ENCODE measurements at places on chromosomes 12 and 14.
A peak's percentile ranks its signal among the peaks of the same experiment; 100 is the strongest.

DNA sequence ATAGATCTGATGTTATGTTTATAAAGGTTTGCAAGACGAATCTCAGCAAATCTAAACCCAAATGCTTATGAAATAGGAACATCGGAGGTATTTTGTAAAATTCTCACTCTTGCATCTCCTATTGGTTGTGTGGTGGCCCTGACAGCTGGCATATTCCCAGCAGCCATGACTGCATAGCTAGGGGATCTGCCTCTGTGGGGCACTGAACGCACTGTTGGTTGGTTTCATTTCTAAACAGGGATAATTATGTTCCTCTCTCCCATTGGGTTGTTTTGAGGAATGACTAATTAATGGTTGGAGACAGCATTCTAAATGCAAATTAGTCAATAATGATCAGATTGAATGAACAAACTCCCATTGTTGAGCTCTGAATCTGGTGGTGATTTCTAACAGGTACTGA, 2.7 kb upstream of the BEST3 start:
- no peak for DNase-seq

DNA sequence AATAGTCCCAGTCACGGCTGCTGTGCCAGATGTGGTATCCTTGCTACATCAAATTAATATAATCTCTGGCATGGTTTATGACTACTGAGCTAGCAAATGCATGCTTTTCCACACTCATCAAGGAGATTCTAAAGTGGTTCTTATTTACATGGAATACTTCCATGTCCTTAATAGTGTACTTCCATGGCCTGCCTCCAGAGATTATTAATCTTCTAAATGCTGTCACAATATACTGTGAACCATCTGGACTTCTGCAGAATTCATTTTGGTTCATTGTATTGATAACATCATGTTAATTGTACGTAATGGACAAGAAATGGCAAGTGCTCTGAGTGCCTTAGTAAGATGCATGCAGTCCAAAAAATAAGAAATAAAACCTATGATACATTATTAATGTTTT, 230.8 kb downstream of the NUAK1 start:
- no peak for DNase-seq

GRCh38 chr12:67747869-67748742, 99.6 kb downstream of the DYRK2 start:
- no peak for DNase-seq

- peak; percentile 83 for DNase-seq
Observed at GRCh38 chr12:95218150-95219133, 835 bp downstream of the VEZT start.

DNA sequence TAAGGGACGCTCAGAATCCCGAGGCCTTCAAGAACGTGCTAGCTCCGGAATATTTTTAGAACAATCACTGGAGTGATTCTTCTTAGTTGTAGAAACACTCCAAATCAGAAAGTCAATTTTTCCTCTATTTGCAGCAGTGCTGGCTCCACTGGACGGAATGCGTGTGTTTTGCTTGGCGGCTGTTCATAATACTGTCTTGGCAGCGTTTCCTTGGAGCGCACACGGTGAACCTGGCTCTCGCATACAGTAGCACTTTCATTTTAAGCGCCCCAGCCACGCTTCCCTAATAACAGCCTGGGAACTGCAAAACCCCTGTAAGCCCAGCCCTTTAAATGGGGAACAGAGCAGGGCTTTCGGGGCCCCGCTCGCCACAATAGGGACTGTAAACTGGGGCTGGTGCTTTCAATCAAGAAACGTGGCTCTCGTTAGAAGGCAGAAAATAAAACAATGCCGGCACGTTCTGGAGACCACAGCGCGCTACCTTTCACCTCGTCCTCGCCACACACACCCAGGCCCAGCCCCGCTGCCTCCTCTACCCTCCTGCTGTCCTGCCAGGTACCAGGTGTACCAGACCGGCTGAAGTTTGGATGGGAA, 79.9 kb downstream of the BCL11B start:
- DNase-seq = no peak

GRCh38 chr14:104588066-104588857, 8.7 kb downstream of the C14orf180 start:
- peak; percentile 14 for DNase-seq

GRCh38 chr12:54304187-54304810, 3.5 kb upstream of the NFE2 start:
- no peak for DNase-seq

- DNase-seq = peak; percentile 96
Observed at GRCh38 chr14:102086972-102087761, at the start of gene HSP90AA1. TSS of gene HSP90AA1 (minus strand) at chr14:102087044. CDS start at chr14:102086378, 666 bp downstream.

DNA sequence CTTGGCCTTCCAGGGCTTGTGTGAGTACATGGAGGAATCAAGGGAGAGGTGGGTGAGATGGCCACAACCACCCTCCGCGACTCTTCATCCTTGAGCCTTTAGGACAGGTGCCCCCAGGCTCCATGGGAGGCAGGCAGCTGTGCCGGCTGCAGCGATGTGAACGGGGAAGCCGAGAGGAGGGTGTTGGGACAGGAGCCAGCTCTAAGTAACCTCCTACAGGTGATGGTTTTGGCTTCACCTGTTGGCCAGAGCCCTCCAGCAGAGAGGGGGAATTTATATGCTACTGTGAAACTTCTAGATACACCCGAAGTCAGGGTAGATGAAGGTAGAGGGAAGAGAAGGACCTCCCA, 132.2 kb upstream of the HIF1A start:
- peak; percentile 37 for DNase-seq

- no peak for DNase-seq
Observed at GRCh38 chr12:64716839-64717455, 42.3 kb downstream of the GNS start.

DNA sequence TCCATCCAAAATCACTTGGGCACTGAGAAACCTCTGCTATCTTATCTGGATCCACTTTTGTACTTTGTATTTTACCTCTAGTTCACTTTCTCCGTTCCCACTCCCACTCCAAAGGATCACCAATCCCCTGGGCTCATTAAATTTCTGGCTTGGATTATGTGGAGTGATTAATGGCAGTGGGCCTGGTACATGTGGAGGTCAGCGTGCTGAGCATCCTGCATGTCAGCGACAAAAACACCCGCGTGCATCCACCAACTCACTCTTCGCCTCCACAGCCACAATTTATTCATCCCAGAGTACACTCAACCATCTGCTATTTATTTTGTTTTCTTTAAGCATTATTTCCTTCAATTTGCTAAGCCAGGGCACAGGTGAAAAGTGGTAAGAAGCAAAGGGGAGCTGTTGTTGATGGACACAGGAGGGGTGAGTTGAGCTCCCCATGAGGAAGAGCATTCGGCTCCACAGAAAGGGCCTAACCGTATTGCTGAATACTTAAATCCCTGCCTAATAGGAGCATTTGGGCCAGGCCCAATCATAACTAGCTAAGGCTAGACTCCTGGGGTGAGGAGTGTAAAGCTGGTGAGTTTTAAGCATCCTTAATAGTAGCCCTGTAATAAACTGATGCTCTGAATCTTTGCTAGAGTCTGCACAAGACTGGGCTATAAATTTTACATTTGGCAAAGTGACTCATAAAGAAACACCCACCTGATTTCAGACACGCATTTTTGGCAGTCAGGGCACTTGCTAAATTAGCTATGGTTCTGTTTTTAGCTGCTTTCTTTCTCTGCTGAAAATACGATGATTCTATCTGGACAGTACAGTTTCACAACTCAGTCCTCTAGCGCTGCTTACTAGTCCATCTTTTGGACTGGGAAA, 137.8 kb downstream of the SLC25A21 start:
- DNase-seq = no peak

GRCh38 chr14:90732139-90732538, 84.1 kb downstream of the TTC7B start:
- no peak for DNase-seq

- no peak for DNase-seq
Observed at GRCh38 chr14:100882991-100883788, 20.3 kb downstream of the RTL1 start.

DNA sequence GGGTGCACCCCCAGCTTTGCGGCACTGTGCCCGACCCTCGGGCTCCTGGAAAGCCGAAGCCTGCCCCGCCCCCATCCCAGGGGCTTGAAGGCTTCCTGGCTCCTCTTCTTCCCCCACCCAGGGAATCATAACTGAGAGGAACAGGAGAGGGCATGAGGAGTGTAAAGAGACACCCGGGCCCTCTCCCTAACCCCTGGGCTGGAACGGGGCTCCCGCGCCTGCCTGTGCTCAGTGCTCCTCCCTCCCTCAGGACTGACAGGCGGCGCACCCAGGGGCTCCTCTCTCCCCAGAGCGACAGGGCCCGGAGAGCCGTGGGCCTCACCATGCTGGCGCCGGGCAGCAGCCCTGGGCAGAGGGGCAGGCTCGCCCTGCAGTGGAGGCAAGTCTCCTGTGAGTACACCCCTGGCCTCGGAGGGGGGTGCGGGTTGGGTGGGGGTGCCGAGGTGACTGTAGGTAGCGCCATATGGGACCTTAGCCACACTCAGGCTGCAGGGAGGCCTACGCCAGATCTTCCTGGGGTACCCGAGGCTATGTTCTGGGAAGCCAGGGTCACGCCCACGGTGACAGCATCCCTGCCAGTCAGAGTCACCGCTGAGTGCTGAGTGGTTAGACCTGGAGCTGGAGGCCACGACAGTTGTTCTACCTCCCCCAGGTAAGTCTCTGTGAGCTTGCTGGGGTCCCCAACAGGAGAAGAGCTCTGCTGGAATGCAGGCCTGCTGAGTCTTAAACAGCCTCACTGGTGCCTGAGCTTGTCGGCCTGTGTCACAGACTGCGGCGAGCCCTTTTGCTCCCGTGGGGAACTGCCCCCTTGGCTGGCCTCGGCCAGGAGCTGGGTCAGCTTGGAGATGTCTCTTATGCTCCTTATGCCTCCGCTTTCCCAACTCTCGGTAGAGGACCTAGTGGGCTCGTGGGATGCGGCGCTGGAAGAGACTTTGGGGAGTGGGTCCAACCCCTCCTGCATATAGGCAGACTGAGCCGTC, 7.8 kb downstream of the LRTM2 start:
- DNase-seq = no peak

- DNase-seq = no peak
Observed at GRCh38 chr12:96187956-96188355, 6.2 kb upstream of the ELK3 start.

- DNase-seq = peak; percentile 75
Observed at GRCh38 chr14:71932229-71932981, at the start of gene RGS6. TSS of gene RGS6 (plus strand) at chr14:71932429.

DNA sequence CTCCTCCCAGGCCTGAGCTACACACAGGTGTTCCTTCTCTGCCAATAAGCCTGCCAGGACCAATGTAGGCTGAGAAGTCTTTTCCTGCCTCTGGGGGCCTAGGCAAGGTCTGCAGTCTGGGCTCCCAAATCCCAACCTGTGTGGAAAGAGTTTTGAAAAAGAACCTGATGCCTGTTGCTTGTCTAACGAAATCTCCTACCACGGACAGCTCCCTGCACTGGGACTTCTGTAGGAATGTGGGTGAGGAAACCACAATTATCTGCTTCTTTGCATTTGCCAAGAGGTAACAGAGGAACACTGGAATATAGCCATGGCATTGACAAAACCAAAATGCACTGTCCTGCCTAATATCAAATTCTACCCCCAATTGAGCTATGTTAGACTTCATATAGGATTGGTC, 877.0 kb upstream of the TMEM132C start:
- DNase-seq = no peak

DNA sequence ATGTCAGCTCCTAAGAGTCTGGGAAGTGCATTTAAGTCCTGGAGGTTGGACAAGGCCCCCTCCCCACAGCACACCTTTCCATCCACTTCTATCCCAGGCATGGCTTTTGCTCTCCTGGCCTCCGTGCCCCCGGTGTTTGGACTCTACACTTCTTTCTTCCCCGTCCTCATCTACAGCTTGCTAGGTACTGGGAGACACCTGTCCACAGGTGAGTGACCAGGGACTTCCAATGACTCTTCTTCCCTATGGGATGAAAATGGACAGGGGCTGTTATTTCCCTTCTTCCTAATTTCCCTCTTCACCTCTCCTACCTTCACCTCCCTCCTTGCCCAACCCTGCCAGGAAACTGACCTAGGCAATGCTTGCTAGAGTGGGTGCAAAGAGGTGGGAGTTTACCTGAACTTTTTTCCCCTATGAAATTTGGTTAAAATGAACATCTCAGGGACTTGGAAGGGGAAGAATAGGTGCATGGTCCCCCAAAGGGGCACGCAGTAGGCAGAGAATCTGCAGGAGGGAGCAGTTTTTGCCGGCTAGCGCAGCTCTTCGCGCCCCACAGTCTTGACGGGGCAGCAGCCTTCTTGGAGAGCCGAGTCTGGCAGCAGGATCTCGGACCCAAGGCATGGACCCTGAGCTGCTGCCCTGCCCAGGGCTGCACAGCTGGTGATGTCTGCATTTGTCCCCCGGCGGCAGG, 9.2 kb downstream of the ARHGEF25 start:
- no peak for DNase-seq

DNA sequence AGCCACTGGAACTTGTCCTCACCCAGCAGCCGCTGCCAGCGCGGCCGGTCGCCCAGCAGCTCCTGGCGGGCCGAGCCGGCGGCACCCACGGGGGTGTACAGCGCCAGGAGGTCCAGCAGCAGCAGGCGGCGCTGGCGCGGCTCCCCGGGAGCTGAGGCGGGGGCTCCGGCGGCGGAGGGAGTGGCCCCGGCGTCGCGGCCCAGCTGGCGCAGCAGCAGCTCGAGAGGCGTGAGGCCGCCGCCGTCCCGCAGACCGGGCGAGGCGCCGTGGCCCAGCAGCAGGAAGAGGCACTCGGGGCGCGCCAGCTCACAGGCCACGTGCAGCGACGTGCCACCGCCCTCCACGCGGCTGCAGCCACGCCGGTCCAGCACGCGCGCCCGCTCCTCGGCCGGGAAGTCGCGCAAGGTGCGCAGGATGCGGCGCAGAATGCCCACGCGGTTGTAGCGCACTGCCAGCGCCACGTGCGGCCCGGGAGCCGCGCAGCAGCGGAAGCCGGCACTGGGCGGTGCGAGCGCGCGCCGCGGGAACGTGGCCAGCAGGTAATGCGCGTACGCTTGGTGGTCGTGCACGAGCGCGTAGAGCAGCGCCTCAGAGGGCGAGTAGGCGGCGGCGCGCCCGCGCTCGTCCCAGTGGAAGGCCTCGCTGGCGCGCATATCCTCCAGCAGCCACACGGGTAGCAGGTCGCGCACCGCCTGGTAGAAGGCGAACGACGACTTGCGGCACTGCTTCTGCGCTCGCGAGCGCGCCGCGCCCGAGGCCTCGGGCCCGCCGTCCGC, 2.3 kb downstream of the ANKRD9 start:
- DNase-seq = no peak

DNA sequence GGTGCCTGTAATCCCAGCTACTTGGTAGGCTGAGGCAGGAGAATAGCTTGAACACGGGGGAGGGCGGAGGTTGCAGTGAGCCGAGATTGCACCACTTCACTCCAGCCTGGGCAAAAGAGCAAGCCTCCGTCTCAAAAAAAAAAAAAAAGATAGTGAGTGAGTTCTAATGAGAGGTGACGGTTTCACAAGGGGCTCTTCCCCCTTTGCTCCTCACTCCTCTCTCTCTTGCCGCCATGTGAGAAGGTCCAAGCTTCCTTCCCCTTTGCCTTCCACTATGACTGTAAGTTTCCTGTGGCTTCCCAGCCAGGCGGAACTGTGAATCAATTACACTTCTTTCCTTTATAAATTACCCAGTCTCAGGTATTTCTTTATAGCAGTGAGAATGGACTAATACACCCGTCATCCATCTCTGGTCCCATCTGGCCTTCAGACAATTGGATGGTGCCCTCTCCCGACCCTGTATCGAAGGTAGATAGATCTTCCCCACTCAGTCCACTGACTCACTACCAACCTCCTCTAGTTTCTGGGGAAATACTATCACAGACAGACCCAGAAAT, 27.0 kb upstream of the RCOR1 start:
- no peak for DNase-seq

- peak; percentile 33 for DNase-seq
Observed at GRCh38 chr14:76776428-76777251, 15.4 kb downstream of the VASH1 start.
